Mesenchymal stem cell (in vitro differentiated cells and primary cell): ENCODE measurements at places on chromosomes 7 and 10.

DNA sequence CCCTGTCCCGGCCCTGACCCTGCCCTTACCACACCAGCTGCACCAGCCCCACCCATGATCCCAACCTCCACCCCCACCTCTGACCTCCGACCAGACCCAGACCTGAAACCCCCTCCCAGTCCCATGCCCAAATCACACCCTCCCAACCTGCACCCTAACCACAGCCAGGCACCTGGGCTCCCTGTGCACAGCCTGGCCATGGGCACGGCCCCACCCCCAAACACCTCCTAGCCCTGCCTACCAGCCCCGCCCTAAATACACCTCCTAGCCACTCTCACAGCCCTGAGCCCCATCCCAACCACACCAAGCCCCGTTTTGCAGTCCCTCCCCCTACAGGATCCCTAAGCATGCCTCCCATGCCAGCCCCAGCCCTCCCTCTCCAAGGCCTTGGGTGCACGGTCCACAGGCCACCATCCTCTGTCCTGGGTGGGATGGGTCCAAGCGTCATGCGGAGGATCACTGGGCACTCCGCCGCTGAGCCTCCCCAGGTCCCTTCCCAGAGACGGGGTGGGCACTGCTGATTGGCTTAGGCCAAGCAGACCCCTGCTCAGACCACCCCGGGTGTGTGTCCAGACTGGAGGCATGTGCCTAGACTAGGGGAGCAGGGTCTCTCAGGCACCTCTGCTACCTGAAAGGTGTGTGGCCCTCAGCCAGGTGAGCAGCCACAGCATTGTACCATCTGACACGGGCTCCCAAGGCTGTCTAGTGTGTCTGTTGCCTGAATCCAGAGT lies 30.1 kb downstream of the INSIG1 start:
- no peak for DNase-seq
- no peaks in the 10 kb centered on the region for H3K36me3 ChIP-seq
- no peak overlapping the region for H3K27ac ChIP-seq
- no peaks in the 10 kb centered on the region for H3K4me1 ChIP-seq

- no peak overlapping the region for H3K27ac ChIP-seq
- no peak overlapping the region for H3K4me3 ChIP-seq
- no peaks in the 10 kb centered on the region for H3K36me3 ChIP-seq
- H3K4me1 ChIP-seq: no peaks in the 10 kb centered on the region
- H3K27me3 ChIP-seq: peaks cover 14% of the 10 kb centered on the region
- no peak for DNase-seq
These were observed 49.1 kb downstream of the FEZF1 start for GRCh38 chr7:122255454-122255853.

DNA sequence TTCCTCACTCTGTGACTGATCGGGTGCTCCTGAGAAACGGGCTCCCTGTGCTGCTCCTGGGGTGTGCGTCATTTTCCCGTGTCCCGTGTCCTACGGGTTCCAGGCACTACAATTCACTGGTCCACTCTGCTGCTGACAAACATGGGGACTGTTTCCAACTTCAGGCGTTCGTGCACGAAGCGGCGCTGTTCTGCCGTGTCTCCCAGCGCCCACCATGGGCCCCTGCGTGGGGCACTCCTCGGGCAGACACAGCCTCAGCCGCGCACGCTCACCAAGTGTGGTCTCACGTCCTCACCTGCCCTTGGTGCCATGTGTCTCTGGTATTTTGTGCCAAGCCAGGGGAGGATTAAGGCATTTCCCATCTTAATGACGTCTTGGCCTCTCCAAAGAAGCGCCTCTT lies 19.0 kb downstream of the GPR146 start:
- H3K36me3 ChIP-seq: peaks cover 28% of the 10 kb centered on the region
- H3K4me3 ChIP-seq: no peak overlapping the region
- no peak for DNase-seq
- peaks cover 9% of the 10 kb centered on the region for H3K27me3 ChIP-seq

GRCh38 chr10:132726194-132726593 lies 59.8 kb downstream of the NKX6-2 start:
- peaks cover 29% of the 10 kb centered on the region for H3K4me1 ChIP-seq
- no peak overlapping the region for H3K27ac ChIP-seq
- no peak overlapping the region for H3K4me3 ChIP-seq
- DNase-seq: no peak
- peaks cover 7% of the 10 kb centered on the region for H3K27me3 ChIP-seq
- peaks cover 49% of the 10 kb centered on the region for H3K36me3 ChIP-seq

DNA sequence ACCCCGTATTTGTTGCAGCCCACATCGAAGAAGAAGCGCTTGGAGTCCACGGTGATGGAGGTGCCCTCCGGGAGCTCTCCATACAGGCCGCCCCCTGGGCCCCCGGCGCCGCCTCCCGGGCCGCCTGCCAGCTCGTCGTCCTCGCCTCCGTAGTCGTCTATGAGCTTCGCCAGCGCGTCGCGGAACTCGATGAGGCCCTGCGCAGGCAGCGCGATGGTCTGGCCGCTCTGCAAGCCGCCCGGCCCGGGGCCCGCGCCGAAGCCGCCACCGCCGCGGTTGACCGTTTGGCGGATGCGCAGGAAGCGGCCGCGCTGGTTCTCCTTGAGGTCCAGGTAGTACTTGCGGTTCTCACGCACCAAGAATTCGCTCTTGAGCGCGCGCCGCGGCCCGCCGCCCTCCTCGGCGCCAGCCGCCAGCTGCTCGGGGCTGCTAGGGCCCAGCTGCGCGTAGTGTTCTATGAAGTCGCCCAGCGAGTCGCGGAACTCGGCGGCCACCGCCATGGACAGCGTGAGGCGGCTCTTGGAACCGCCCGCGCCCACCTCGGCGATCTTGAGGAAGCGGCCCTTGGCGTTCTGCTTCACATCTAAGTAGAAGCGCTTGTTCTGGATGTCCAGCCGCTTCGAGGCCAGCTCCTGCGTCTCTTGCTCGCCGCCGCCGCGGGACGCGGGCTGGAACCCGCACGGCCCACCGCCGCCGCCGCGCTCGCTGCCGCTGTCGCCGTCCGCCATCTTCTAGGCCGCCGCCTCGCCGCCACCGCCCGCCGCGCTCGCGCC lies 523 bp downstream of the PURB start:
- H3K4me1 ChIP-seq: peaks cover 6% of the 10 kb centered on the region
- H3K27ac ChIP-seq: peak overlapping the region; percentile 91
- peak overlapping the region; percentile 83 for H3K4me3 ChIP-seq
- no peaks in the 10 kb centered on the region for H3K36me3 ChIP-seq
- DNase-seq: peak; percentile 77

GRCh38 chr10:91579329-91579985 lies 53.4 kb downstream of the PPP1R3C start:
- H3K4me1 ChIP-seq: no peaks in the 10 kb centered on the region
- H3K36me3 ChIP-seq: no peaks in the 10 kb centered on the region
- no peak for DNase-seq
- H3K27me3 ChIP-seq: no peaks in the 10 kb centered on the region
- no peak overlapping the region for H3K27ac ChIP-seq

GRCh38 chr7:95421000-95421846 lies 13.6 kb downstream of the PON2 start:
- H3K4me3 ChIP-seq: no peak overlapping the region
- DNase-seq: peak; percentile 70
- peaks cover 8% of the 10 kb centered on the region for H3K36me3 ChIP-seq
- no peaks in the 10 kb centered on the region for H3K27me3 ChIP-seq
- peak overlapping the region; percentile 97 for H3K27ac ChIP-seq
- H3K4me1 ChIP-seq: peaks cover 7% of the 10 kb centered on the region
